ENCODE measurements at places on chromosomes 4 and X.

DNA sequence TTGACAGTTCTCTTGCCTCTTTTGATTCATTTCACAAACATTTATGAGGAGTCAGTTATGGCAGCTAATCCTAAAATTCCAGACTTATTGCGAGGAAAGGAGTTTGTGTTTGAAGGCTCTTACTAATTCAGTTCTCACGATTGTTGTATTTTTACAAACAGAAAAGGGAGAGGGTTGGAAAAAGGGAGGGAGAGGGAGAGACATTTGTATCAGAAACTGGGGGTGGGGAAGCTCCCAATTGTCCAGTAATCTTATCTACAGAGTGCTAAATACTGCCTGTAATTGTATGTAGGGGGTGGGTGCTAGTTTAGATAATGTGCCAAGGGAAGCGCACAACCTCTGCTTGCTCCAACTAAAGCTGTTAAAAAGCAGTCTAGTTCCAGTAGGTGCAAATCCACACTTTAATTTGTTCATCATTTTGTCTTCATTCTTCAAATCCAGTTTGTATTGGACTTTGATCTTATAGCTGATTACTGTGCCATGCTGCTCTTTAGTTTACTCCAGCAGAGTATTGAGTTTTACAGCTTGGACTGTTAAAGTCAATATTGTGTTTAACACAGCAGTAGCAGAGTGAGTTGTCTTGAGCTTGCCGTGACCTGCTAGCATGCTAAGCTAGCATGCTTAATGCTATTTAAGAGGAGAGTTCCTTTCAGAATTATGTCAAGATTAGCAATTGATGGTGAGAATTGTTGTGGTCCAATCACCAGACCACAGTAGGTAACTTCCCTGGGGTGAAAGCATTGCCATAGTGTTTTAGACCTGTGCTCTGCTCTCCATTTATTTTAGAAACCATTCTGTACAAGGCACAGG is 13.9 kb downstream of the FNIP2 start:
- DNase-seq, result no peak

- DNase-seq, result no peak
Measured at GRCh38 chrX:56726605-56727004, 2.4 kb upstream of the NBDY start.

DNA sequence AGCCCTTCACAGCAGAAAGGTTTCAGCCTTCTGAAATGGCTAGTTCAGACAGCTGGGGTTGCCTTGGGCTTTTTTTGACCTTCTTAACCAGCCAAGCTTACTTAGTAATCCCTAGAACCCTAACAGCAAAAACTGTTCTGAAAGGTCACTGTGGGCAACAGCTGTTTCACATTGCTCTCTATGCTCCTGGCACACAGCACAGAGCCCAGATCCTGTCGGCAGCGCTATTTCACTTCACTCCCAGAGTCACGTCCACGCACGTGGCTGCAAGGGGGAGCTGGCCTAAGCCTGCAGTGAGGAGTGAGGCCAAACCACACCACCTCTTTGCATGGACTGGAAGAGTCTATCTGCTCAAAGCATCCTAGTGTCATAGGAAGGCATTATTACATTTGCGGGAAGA is 32.0 kb upstream of the STS start:
- DNase-seq, result no peak

DNA sequence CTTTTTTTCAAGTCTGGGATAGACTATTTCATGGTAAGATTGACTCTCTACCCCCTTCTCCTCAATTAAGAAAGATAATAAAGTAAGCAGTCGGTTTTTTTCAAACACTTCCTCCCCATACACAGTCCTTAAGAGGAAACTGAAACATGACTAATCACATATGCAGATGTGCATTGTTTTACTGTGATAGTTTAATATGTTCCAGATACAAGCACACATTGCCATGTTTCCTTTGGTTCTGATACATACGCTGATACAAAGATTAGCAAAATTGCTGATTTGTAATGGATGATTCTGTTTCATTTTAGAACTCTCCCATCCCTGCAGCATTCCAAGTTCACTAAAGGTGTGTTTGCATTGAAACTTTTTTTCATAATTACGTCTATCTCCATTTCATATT is 76.1 kb downstream of the FBXO8 start:
- DNase-seq, result no peak

GRCh38 chr4:83606898-83607297 is 71.0 kb downstream of the GPAT3 start:
- no peak for DNase-seq

GRCh38 chrX:115595049-115595448 is 34.1 kb downstream of the PLS3 start:
- DNase-seq, result no peak

- no peak for DNase-seq
Measured at GRCh38 chr4:118318931-118319330, 33.9 kb downstream of the PRSS12 start.

- no peak for DNase-seq
Measured at GRCh38 chrX:150161193-150161592, 201.9 kb upstream of the MAMLD1 start.

DNA sequence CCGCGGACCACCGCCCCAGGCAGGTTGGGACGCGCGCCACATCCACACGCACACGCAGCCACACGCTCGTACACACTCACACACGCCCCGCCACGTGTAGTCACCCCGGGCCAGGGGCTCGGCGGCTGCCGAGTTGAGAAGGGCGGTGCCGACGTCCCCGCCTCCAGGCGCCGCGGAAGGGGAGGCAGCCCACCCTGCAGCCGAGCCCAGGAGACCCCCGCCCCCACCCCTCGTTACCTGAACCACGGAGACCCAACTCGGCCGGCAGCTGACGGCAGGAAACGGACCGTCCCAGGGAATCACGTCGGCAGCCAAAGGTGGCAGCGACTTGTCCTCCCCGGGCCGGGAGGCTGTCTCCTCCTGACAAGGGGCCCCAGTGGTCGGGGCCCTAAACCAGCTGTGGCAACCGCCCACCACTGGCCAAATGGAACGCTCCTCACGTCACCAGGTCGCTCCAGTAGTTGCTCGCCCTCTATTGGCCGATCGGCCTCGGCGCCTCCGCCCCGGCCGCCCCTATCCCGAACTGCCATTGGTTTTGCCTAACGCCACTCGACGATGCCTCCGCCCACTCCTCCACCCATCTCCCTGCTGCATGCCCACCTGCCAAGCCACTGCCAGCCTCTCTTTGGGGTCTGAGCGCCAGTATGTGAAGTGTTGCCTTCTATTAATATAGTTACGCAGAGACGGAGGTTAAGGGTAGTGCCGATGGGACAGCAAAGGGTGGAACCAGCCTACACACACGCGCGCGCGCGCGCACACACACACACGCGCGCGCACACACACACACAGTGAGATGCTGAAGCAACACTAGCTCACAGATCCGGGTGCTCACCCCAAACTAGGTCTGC is at the start of gene ZDHHC9:
TSS of gene ZDHHC9 (minus strand) at position 428 of the 848 bp plus-strand sequence. CDS start 1,941 bp downstream, outside the sequence.
- DNase-seq, result peak; percentile 61

GRCh38 chr4:181078196-181078595 is 1165.0 kb upstream of the TENM3 start:
- DNase-seq, result no peak

DNA sequence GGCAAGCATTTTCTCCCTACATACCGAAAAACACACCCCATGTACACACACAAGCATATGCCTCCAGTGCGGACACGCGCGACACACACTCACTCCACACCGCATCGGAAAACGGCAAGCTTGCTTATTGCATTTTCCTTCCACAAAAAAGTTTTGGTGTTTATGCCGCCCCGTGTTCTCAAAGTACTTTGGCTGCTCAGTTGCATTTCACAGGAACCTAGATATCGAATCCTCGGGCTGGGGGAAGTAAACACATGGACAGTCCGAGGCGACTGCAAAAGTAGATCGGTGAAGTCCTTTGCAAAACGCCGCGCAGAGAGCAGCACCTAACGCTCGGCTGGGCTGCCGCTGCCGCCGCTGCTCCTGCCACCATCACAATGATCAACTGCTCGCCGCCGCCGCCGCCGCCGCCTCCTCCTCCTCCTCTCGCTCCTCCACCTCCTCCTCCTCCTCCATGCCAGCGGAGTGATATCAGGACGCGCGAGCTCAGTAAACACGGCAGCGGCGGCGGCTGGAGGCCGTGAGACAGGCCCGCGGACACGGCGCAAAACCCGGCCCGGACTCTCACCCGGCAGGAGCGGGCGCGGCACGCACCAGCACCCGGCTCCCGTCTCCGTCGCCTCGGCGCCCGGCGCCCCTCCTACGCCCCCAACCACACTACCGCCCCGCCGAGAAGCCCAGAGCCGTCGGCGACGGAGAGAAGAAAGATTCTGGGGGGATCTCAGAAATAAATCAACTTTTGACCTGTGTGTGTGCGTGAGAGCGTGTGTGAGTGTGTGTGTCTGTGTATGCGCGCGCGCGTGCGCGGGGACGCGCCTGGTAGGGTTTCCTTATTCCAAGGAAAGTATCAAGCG is at the start of gene MAML3:
TSS of gene MAML3 (minus strand) at position 467 of the 854 bp plus-strand sequence. CDS start 857 bp downstream, outside the sequence.
- DNase-seq, result peak; percentile 30
